ENCODE measurements at places on chromosomes 13 and 19.

DNA sequence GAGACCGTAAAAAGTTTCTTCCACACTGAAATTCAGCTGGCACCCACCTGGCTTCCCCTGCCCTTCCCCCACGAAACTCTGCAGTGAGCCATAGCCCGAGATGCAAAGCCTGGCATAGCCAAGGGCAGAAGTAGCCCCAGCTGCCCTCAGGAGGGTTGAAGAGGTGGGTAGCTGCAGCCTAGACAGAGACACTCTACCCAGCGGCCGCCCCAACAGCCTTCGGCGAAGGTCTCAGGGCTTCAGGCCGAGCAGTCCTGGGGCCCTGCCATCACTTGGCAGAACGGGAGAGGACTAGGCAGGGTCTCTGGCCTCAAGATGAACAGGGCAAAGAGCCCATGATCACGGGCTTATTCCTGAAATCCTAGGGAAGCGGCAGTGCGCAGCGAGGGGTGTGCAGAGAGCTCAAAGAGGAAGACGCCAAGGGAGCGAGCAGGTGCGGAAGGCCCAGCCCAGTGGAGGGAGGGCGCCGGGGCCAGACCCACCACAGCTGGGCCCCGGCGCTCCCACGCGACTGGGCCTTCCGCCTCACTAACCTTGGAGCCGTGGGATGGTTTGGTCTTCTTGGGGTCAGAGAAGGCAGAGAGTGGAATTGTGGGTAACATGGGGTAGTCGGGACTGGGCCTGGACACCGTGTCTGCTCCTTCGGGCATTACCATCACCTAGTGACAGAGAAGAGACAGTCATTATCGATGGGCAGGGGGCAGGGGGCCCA is 53.2 kb downstream of the MLLT1 start:
- no peak for DNase-seq

GRCh38 chr19:926589-927350 is 935 bp downstream of the ARID3A start:
- no peak for DNase-seq

GRCh38 chr19:3684054-3684816 is 16.0 kb downstream of the PIP5K1C start:
- no peak for DNase-seq

GRCh38 chr19:38848299-38849146 is 1.3 kb downstream of the HNRNPL start:
- no peak for DNase-seq

DNA sequence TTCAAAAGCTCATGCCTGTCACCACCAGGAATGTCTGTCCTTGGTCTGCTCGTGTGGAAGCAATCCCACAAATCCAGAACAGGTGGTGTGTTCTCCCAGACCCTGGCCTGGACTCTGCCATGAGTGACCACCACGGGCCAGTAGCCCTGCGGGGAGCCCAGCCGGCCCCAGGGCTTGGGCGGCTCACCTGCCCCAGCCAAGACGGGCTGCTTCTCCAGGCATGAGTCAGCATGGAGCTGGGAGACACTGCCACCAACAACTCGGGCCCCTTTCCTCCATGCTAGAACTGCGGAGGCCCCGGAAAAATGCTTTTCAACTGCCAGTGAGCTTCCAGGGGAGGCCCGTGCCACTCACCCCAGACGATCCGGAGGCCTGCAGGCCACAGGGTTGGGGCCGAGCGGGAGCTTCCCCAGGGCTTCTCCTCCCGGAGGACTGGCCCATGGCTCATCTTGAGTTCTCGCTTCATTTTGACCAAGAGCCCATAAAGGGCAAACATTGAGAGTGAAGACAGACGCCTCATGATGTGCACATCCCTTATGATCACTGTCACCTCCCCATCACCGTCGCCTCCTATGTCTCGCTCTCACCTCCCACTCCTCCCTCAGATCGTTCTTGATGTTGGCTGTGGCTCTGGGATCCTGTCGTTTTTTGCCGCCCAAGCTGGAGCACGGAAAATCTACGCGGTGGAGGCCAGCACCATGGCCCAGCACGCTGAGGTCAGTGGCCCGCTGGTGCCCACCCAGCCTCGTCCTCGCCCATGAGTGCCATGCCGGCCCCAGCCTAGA is 16.7 kb downstream of the YIPF2 start:
- no peak for DNase-seq

DNA sequence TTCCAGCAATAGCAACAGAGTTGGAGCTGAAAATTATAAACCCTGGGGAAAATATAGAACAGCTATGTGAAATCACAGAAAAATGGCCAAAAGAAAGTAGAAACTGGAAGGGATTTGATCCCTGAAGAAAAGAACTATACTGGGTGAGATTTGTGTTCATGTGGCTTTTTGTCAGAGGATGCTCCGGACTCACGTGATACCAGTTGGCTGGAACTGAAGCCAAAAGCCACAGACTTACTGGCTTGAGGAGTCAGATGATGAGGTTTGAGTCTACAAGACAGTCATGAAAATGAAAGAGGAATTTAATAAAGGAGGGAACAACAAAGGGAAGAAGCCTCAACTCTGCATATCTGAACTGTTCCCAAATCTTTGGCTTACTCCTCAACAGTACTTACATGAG is 427.1 kb downstream of the GPC5 start:
- DNase-seq, result no peak

All from stimulated activated CD8-positive, alpha-beta memory T cell treated with anti-CD3 and anti-CD28 coated beads, Interleukin-4, amount 100 ng/mL, for 4 hours (primary cell).